ENCODE measurements at places on chromosomes 3 and 15.

DNA sequence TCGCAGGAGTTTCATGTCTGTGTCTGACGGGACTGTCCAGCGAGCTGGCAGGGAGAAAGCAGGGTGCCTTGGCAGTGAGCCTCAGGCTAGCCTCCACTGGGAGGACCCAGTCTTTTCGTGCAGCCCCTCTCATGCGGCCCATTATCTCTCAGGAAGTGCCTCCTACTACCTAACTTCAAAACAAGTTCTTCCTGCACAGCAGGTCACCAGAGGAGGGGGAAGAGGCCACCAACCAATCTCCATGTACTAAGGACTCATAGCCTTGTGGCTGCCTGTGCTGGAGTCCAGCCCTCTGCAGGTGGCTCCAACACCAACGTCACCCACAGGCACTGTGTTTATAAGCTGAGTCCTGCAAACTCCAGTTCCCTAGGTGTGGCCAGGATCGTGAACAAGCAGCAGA, 4.8 kb downstream of the VIPR1 start:
- no peak for DNase-seq

DNA sequence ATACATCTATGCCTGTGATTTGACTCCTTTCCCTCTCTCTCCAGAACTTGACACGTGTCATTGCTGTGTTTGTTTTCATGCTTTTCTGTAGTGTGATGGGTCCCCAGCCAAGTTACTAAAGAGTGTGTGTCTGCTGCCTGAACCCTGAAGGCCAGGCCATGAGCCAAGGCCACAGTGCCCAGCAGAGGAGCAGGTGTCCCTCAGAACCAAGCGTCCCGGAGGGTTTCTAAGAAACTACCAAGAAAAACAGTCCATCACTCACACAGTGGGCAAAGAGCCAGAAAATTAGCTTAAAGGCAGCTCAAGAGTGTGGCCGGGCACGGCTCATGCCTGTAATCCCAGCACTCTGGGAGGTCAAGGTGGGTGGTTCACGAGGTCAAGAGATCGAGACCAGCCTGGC, 35.2 kb downstream of the FBXO45 start:
- no peak for DNase-seq

DNA sequence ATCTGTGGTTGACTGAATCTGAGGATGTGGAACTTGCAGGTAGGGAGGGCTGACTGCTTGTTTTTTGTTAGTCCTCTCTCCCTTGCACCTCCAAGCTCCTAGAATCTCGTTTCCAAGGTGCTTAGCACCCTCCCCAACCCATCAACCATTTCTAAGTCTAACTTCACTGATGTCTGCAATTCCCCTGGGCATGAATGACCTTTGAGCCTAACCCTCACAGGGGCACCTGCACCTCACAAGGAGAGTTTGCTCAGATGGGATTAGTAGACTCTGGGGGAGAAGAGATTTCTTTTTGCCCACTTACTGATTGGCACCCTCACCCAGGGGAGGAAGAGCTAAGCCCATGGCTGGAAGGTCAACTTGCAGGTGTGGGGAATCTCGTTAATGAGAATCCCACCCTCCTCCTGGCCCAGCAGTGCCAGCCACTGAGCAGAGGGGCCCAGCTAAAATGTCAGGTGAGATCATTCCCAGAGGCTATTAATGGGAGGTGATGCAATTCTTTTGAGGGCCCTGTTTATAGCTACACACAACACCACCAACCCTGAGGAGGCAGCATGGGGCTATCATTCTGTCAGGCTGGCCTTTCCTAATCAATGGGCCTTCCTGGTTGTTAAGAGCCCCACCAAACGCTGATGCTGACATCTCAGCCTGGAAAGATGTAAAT, 81.6 kb upstream of the HERC1 start:
- DNase-seq: no peak

DNA sequence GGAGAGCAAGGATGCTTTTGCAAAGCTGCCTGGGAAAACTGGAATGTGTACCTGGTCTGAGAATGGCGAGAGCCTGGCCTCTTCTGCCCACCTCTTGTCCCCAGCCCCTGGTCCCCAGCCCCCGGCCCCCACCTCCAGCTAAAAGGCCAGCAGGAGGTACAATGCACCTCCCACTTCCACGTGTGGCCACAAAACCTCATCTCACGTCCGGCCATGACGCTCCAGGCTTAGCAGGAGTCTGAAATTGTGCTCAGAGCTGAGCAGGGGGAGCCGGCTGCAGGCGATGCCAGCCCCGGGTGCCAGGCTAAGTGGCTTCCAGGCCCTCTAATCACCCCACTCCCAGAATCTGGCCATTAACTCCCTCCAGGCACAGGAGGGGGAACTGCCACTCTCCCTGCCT, 83.1 kb upstream of the PRR20G start:
- no peak for DNase-seq

- DNase-seq: no peak
Measured at GRCh38 chr3:144242747-144243146, 271.1 kb downstream of the DIPK2A start.

GRCh38 chr3:133472889-133473288, 73.0 kb downstream of the BFSP2 start:
- DNase-seq: no peak

DNA sequence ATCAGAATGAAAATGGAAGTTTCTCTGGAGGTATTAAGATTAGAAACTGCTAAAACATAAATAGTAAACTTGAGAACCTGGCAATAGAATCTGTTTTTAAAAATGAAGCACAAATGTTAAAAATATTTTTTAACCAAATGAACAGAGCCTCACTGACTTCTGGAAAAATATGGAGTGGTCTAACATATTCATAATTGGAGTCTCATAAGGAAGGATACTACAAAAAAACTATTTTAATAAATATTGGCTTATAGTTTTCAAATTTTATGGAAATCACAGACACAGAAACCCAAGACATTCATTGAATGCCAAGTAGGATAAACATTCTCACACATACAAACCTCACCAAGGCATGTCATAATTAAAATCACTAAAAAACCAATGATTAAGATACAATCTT, 23.6 kb upstream of the TASOR start:
- DNase-seq: no peak

DNA sequence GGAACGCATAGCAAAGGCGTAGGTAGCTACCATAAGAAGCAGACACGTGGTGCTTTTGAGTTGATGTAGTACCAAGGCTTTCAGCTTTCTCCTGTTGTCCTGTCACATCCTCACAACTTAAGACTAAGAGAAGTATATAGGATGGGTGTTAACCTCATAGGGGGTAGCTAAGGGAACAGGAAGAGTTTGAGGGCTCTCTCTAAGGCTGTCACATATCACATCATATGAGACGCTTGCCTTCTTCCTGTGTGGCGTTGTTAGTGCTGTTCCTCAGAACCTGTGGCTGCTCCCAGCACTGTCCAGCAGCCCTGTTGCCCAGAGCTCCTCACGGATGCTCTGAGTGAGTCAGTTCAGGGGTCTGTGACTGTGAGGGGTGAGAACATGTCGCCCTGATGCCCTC, 14.7 kb downstream of the DHX30 start:
- no peak for DNase-seq

DNA sequence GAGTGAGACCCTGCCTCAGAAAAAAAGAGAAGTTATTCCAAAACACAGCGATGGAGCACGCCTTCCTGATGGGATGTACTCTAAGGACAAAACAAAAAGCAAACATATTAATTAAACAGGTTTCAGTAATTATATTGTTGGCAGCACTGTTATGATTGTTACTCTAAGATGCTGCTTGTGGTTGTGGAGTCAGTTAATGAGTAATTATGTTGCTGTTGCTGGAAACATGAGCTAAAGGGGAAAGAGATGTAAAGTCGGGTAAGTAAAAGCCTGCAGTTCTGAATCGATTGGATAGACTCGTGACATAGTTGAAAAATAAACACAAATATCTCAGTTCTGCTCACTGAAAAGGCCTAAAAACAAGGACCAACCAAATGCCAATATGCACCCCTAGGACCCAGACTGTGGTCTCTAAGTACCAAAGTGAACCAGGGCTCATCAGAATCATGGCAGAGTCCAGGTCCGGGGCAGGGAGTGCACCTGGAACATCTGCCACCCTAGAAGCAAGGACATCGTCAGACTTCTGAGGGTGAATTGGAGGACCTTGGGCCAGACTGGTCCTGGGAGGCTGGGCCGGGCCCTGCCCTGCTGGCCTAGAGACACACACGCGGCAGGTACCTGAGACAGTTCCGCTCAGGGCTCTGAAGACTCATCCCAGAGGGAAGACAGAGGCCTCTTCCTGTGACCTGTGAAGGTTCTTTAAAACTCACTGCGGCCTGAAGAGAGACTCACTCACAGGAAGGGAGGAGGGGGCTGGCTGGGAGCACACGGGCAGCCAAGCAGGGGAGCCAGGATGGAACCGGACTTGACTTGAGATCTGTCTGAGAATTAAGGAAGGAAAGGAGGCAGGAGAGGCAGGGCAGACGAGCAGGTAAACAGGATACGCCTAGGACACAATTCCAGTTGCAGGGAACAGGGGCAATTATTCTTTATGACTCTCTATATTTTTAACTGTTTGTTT, 140.5 kb downstream of the LRRK1 start:
- DNase-seq: no peak

DNA sequence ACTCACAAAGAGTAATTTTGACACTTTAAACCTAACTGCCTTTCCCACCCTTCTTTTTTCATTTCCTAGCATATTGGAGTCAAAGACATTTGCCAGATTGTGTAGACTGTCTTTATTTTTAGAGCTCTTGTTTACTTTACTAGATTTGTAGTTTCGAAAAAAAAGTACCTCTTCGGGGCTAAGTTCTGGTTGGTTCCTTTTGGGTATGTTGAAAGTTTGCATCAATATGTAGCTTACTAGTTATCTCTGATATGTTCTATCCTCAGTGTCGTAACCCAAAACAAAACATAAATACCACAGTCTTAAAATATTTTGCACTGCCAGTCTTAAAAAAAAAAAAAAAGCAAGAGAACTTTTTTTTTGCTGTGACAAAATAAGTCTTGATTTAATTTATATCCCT, 52.2 kb downstream of the REC114 start:
- no peak for DNase-seq

DNA sequence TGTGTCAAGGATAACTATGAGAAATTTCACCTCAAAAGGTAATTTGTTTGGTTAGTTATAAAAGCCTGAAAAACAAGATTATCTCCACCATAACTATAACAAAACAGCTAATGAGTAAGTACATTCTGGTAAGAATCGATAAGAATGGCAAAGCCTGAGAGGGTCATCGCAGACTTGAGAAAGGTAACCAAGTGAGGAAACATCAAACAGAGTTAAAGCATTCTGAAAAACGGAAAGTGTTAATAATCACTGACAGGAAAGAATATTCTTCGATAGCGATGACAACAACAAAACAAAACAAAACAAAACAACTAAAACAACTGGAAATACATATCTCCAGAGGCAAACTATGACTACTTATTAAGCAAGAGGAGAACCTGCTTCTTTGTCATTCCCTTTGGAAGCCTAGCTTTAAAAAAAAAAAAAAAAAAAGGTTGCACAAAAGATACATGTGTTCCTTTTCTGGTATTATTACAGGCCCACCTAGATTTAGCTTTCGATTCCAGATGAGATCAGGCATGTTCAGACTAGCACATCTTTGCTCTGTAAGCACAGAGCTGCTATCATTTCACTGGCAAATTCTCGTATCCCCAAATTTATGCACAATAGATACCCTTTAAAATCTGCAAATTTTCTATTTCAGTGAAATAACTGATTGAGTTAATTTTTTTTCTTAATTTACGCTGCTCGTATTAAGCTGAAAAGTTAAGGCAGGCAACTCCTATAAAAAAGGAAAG, 155.6 kb downstream of the TIGIT start:
- DNase-seq: no peak

GRCh38 chr3:194310060-194310835, 40.9 kb downstream of the CPN2 start:
- no peak for DNase-seq

DNA sequence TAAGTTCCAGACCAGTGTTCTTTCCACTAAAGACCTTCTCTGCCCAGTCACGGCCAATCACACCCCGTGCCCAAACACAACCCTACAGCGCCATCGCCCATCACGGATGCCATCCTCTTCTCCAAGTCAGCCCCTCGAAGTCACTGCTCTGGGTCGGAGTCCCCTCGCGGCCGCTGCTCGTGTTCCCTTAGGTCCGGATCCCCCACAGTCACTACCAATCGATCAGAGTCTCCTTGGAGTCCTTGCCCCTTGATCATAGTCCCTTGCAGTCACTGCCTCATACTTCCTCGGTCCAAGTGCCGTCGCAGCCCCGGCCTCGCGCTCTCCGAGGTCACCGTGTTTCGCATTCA, 461 bp downstream of the PCYT1A start:
- no peak for DNase-seq

GRCh38 chr15:46331546-46331945, 696.7 kb downstream of the SQOR start:
- DNase-seq: no peak
